ENCODE measurements at places on chromosomes 12 and 14.

DNA sequence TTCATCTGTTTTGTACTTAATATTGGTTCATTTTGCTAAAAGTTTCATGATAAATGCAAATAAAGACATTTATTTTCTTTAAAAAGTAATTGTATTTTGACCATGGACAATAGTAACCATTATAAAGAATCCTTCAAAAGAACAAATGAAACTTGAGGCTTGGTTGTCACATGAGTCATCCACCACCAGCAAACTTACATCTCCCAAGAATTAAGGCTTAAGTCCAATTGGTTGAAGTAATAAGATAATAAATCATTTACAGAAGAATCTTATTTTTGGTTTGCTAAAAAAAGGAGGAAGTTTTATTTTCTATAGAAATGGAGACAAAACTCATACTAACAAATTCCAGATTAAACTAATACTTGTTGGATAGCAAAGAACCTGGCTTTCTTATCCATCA lies 84.8 kb upstream of the KITLG start:
- peak; percentile 19 for DNase-seq

DNA sequence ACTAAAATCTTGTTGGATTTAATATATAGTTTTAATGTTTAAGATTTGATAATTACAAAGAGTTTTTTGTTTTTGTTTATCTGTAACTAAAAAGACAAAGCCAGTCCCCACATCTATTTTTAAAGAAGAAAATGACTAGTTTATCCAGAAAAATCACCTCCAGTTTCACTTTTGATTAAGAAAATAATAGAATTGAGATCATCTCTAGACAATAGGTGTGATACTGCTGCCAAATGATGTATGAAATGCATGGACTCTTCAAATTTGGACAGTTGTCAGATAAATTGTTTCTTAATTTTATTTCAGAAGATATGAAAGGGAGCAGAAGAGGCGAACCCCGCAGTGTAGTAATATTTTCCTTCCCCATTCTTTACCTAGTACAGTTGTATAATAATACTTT lies 20.0 kb downstream of the PCNX4 start:
- DNase-seq = no peak

- no peak for DNase-seq
Observed at GRCh38 chr14:68167383-68168087, 348.0 kb downstream of the RAD51B start.

- DNase-seq = no peak
Observed at GRCh38 chr12:48352157-48352760, 1.5 kb upstream of the ZNF641 start.

DNA sequence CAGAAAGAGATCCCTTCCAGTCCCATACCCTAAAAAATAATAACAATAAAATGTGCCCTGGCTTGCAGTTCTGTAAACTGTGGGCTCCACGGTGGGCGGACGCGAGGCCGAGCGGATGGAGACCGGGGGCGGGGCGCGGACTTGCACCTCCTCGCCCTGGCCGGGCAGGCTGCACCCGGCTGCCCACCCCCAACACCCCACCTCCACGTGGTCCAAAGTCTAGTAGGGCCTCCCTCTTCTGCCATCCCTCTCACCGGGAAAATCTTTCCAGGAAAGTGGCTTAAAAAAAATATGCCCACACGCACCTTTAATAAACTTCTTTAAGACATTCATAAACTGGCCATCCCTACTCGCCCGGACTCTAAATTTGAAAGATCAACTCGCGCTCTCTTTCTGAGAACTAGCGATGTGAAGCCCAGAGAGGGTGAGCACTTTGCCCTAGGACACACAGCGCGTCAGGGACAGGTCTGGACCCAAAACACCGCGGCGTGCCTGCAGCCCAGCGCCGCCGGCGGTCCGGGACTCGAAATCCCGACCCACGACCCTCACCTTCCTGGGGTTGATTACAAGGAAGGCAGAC lies 1.9 kb upstream of the BCL11B start:
- no peak for DNase-seq
